ENCODE measurements at places on chromosomes 7 and 10. TPM values are rescaled to one million over a fixed set of nuclear protein-coding genes. Genes with fewer than 3 reads are reported as not detected.

Gene PON2
- 69.5 TPM for total RNA-seq

Gene LOXL4
- 0.31 TPM for total RNA-seq

Gene TUBAL3
- total RNA-seq = not detected

Gene RNF148
- total RNA-seq = 1.3 TPM

Gene PON1
- not detected for total RNA-seq

Gene TMEM229A
- 0.31 TPM for total RNA-seq

Gene ORC5
- 43.2 TPM for total RNA-seq

Gene RAB11FIP2
- total RNA-seq = 67.3 TPM

Gene CALML3
- total RNA-seq = not detected

Gene NAT16
- 3.4 TPM for total RNA-seq

Gene CNTNAP2
- total RNA-seq = 73.9 TPM

Gene SRRM3
- 16.9 TPM for total RNA-seq

Gene PIP
- total RNA-seq = not detected

Gene CNPY1
- total RNA-seq = not detected

Gene ARHGAP22
- 5.0 TPM for total RNA-seq

Gene PARP12
- total RNA-seq = 7.5 TPM

Gene IFIT1
- total RNA-seq = 3.4 TPM

Gene PRSS58
- not detected for total RNA-seq

Gene NUTM2B
- total RNA-seq = 2.8 TPM

Gene SGCE
- total RNA-seq = 125 TPM

Gene TPST1
- total RNA-seq = 75.7 TPM

Gene RAPGEF5
- 77.0 TPM for total RNA-seq

Gene TMEM72
- not detected for total RNA-seq

Gene STARD3NL
- total RNA-seq = 56.7 TPM

Gene HOXA11
- not detected for total RNA-seq

Gene SEC61A2
- total RNA-seq = 65.4 TPM

Gene LEP
- not detected for total RNA-seq

Gene STEAP1B
- total RNA-seq = 1.9 TPM

Gene PHYH
- total RNA-seq = 11.0 TPM

Gene SFTPA1
- not detected for total RNA-seq

Gene STAMBPL1
- total RNA-seq = 15.0 TPM

Gene GIMAP6
- 2.8 TPM for total RNA-seq

Gene RBM20
- 2.5 TPM for total RNA-seq

Gene EMX2
- total RNA-seq = 3.1 TPM

Gene PPRC1
- total RNA-seq = 21.6 TPM

Gene PNLIPRP1
- total RNA-seq = not detected

Gene KCP
- 1.3 TPM for total RNA-seq

Gene MTPN
- total RNA-seq = 141 TPM

Gene SPDYE5
- not detected for total RNA-seq

Gene PDE6C
- not detected for total RNA-seq

Gene VIPR2
- total RNA-seq = 0.63 TPM

Gene SPDYE2
- total RNA-seq = not detected

Gene MMP21
- total RNA-seq = 0.31 TPM

Gene CFTR
- 0.94 TPM for total RNA-seq

Gene ENTPD1
- 8.8 TPM for total RNA-seq

Gene GPER1
- 1.6 TPM for total RNA-seq

Gene FAM25A
- total RNA-seq = not detected

Gene TET1
- 41.3 TPM for total RNA-seq

Gene ZNF248
- 75.1 TPM for total RNA-seq

Gene HOXA4
- not detected for total RNA-seq
